ENCODE measurements at places on chromosomes 7 and 10. TPM values are rescaled to one million over a fixed set of nuclear protein-coding genes. Genes with fewer than 3 reads are reported as not detected.

PARG gene
- total RNA-seq = 19.8 TPM

CALML3 gene
- not detected for total RNA-seq

HMX3 gene
- total RNA-seq = not detected

MYL10 gene
- total RNA-seq = not detected

GRCh38 chr10:55019439-55019838 is 218.4 kb upstream of the PCDH15 start:
- no peak for DNase-seq

GRCh38 chr7:29102558-29103151 is 43.7 kb downstream of the CPVL start:
- DNase-seq = no peak

DNA sequence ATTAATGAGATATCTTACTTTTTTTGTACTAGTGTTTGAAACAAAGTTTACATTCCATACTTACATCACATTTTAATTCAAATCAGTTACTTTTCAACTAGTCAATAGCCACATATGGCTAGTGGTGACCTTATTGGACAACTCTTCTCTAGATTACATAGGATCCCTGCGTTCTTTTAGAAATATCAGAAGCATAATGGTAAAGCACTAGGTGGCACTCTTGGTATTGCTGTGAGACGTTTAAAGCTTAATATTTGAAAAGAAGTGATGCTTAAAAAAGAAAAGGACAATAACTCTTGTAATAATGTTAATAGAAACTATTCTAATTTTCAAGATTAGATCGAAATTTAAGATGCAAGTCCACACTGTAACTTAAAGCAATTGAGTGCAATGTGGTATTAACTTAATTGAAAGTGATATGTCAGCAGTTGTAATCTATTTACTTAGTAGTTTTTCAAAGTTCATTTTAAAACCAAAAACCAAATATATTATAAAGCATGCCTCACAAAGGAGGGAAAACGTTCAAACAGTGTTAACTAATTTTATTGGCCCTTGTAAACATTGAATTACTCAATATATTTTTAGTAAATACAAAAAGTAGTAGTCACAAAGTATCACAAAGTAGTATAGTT is 339.1 kb downstream of the ATRNL1 start:
- DNase-seq = no peak

DNA sequence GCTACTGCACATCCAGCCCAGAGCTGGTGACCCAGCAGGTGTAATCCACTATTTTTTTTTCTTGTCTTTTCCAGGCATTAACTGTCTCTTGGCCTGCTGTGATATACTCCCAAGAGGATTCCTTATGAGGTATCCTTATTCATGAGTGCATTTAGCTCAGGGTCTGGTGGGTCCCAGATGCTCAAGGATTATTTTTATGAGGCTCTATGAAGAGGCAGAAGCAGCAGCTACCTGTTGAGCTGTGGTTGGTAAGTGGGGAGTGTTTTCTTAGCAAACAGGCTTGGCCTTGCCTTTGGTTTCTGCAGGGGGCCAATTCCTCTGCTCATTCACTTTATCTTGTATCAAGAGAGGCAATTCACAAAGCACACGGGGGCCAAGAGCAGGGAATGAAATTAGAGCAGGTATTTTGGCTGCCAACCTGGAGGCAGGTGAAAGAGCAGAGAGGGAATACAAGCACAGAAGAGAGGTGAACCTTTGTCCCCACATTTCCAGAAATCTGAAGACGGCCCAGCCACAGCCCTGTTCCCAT is 221.6 kb downstream of the TMEM178B start:
- DNase-seq = no peak

- DNase-seq = no peak
Measured at GRCh38 chr7:106152313-106152665, 40.2 kb upstream of the SYPL1 start.
